ENCODE measurements at places on chromosomes 7 and 10.

DNA sequence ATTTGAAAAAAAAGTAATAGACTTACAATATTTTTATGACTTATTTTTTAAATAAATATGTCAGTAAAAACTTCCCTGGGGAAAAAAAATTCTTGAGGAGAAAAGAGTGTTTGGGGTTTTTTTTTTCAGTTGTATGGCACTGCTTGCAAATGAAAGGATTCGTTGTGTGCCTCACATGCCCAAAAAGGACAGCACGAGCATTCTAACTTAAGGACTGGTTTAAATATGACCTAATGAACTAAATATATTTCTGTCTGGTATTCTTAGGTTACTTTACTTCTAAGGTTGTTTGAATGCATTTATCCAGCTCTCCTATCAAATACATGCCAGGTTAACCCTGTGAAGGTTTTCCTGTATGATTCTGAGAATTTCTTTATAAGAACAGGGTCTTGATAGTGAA, 988 bp upstream of the CD36 start:
- no peak for DNase-seq

GRCh38 chr10:607545-608185, 81.8 kb downstream of the DIP2C start:
- DNase-seq, result no peak

DNA sequence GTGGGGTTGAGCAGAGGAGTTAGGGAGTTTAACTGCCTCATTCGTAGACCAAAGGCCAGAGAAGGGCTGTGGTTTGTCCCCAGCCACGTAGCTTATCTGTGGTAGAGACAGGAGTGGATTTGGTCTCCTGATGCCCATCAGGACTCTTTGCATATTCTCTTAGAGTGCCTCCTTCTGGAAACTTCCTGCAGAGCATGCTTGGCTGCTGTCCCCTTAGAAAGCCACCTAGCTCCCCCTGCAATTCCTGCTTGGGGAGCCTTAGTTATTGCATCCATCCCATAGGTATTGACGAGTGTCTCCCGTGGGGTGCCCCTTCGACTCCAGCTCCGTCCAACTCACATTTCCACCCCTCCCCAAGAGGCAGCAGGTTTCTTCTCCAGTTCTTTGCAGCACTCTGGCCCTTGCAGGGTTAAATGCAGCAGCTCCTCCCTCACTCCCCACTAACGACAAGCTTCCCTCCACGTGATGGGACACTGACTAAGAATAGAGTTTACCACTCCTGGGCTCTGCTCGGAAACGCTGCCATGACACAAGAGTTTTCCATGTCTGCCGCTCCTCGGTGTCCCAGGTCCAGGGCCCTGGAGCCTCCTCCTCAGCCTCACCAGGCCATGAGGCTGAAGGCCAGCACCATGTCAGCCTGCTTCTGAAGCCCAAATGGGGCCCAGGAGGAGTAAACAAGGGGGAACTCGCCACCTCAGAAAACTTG, 147.8 kb upstream of the UNC5B start:
- no peak for DNase-seq

DNA sequence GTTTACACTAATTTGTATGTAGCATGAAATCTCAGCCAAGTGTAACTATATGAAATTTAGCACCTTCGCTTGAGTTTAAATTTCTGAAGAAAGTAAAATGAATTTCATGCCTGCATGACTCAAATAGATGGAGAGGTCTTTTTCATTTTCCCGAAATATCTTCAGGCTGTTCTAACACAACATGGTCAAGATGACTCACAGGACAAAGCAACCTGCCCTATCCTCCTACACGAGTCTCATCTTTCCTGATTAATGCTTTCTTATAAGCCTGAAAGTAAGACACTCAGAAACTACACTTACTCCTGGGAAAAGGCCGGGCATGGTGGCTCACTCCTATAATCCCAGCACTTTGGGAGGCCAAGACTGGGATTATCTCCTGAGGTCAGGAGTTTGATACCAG, 41.2 kb downstream of the CH25H start:
- DNase-seq, result no peak

- DNase-seq, result no peak
Observed at GRCh38 chr7:73329861-73330581, 2.1 kb downstream of the FKBP6 start.

DNA sequence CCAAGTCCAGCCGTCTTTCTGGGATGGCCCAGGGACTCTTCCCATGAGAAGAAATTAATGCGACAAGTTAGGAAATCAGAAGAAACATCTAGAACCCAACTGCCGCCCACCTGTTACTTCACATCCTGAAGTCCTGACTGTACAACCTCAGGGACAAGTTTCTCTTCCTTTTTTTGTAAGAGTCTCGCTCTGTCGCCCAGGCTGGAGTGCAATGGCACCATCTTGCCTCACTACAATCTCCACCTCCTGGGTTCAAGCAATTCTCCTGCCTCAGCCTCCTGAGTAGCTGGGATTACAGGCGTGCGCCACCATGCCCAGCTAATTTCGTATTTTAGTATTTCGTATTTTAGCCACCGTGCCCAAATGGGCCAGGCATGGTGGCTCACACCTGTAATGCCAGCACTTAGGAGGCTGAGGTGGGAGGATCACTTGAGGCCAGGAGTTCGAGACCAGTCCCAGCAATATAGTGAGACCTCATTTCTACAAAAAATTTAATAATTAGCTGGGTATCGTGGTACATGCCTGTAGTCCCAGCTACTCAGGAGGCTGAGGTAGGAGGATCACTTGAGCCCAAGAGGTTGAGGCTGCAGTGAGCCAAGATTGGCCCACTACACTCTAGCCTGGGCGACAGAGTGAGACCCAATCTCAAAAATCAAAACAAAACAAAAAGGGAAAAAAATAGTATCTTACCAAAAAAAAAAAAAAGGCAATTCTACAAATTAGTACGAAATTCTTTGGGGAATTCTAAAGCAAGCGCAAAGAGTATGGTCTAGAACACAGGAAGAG, 20.8 kb downstream of the LAT2 start:
- DNase-seq, result no peak

DNA sequence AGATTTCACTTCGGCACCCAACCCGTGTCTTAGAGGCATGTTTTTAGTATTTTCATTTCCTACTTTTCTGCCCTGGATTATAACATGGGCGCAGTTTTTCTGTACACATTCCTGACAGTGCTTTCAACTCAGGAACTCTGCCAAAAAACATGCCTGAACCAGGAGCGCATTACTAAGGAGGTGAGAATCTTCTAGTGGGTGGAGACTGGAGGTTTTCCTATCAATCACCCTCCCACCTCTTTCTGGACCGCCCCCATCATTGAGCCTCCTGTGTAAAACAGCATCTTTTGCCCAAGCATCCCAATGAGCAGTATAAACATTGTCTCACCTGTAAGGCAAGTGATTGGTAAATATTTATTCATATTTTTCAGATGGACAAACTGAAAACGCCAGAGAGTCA, 53.2 kb downstream of the STK17A start:
- DNase-seq, result no peak

GRCh38 chr10:86265236-86265894, 101.2 kb downstream of the GRID1 start:
- DNase-seq, result no peak

DNA sequence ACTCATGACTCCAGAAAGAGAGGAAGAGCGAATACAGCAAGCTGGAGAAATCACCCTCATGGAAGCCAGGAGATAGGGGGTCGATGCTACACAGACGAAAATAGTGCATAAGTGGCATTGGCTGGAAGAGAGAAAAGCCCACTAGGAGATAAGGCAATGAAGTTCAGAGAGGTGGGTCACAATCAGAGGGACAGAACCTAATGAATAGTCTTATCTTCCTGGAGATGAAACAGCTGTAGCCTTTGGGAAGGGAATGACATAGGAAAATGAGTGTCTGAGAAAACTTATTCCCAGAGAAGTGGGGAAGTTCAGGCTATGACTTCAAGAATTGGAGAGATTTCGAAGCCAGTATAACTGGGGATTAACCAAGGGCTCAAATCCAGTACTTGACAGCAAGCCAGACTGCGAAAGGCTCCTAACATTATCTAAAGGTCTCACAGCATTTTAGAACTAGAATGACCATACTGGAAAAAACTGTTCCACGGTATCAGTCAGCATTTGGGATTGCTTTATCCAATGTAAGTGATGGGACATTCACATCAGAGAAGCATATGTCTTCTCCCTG, 211.1 kb downstream of the ZNF365 start:
- DNase-seq, result no peak

- DNase-seq, result peak; percentile 54
Observed at GRCh38 chr10:97640868-97641811, 669 bp downstream of the PI4K2A start.

- no peak for DNase-seq
Observed at GRCh38 chr10:101572126-101572525, 15.9 kb downstream of the POLL start.

GRCh38 chr10:95877881-95878280, 29.9 kb upstream of the CC2D2B start:
- no peak for DNase-seq

DNA sequence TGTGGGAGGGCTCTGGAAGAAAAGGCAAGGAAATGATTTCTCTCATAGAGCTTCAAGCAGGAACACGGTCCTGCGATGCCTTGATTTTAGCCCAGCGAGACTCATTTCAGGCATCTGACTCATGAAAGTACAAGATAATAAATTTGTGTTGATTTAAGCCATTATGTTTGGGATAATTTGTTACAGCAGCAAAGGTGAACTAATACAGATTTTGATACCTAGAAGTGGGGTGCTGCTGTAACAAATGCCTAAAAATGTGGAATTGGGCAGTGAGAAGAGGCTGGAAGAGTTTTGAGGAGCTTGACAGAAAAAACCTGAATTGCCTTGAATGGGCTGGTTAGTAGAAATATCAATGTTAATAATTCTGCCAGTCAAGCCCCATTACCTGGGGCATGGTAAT, 44.1 kb upstream of the NRF1 start:
- no peak for DNase-seq

DNA sequence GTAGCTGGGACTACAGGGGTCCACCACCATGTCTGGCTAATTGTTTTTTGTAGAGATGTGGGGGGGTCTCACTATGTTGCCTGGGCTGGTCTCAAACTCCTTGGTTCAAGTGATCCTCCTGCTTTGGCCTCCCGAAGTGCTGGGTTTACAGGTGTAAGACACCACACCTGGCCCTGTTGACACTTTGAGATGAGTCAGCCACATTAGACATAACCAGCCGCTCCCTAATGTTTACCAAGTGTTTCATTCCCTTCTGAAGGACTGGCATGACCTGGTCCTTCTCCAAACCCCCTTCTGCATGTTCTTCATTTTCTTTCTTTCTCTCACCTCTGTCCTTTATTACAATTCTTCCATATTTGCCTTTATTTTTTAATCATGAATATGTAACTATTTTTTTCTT, 67.8 kb downstream of the TAF3 start:
- no peak for DNase-seq

DNA sequence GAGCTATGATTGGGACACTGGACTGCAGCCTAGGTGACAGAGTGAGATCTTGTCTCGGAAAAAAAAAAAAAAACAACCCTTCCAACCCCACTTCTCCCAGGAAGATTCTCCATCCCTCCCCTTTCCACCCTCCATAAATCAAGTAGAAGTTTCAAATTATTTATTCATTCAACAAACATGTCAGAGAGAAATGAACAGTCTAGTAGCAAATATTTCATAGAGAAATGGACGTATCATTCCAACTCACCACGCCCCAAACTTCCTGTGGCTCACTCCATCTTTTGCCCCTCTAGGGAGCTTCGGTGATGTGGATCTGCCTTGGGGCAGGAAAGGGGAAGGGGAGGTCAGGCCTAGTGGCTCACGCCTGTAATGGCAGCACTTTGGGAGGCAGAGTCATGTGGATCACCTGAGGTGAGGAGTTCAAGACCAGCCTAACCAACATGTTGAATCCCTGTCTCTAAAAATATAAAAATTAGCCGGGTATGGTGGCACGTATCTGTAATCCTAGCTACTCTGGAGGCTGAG, 638 bp upstream of the TRAPPC14 start:
- no peak for DNase-seq

DNA sequence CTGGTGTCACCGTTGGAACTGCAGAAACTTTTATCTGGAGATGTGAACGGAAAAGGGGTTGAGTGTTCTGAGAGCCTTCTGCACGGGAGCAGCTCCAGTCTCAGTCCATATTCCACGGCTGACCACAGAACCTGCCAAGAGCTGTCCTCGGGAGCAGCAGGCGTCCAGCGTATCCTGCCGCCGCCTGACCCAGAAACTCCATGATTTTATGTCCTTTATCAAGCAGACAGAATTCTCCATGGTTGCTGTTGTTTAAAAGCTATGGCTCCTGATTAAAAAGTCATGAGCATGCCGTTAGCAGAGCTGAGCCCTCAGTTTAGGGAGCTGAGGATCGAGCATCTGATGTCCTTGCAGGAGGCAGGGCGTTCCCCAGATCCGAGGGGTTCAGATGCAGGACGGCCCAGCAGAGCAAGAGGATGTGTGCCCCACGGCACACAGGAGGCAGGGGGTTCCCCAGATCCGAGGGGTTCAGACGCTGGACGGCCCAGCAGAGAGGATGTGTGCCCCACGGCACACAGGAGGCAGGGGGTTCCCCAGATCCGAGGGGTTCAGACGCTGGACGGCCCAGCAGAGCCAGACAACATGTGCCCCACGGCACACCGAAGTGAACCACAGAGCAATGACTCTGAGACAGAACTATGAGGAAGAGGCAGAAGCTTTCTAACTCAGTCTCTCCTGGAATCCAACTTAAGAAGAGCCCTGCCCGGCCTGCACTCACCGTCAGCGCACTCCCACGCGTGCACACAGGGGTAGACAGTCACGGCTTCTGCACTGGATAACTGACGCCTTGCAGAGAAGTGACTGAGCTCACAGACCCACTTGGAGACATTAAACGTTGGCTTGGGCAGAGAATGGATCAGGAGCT, 96.4 kb downstream of the WDR37 start:
- DNase-seq, result no peak

GRCh38 chr7:30886608-30887011, 25.0 kb upstream of the AQP1 start:
- DNase-seq, result no peak

DNA sequence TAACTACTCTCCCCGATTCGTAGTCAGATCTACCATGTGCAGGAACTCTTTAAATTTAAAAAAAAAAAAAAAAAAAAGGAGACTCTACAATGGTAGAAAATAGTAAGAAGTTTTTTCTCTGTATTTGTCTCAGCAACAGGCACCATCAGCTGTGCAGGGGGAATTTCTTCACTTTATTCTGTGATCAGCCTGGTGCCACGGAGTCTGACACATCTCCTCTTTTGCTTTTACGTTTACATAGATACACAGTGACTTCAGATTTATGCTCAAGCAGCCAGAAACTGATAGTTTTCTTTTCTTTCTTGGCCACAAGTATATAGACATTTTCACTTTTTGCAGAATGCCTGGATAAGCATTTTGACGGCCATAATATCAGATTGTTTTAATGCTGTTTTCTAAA, 190.6 kb upstream of the AKR1E2 start:
- no peak for DNase-seq

Measured in HEK293T (cell line).